Lower leg skin (tissue), 4 donors: ENCODE measurements at places on chromosomes 6 and 20. TPM values are rescaled to one million over a fixed set of nuclear protein-coding genes. Genes with fewer than 3 reads are reported as not detected.

DNA sequence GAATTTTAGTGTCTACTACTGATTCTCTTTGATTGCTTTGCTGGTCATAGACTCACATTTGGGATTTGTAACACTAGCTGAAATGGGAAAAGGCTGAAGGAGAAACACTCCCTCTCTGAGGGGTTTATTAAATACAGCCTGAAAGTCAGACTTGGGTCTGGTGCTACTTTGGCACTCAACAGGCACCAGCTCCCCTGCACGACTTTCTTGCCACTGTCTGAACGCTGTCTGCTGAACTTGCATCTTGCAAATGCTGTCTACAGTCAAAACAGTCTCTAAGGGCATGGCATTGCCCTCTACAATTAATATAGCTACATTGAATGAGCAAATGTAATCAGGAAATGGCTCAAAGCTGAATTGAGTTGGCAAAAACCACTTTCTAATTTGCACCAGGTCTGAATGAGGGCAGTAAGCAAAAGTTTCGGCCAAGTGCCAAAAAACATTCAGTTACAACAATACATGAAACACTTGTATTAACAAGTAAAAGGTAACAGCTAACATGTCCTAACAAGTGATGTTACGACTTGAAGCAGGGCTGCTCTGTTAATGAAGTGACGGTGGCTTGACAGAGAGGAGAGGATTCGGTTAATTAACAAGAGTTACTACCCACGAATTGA lies 119.5 kb downstream of the FOXC1 start:
- DNase-seq, result no peak

- no peak for DNase-seq
These were observed 56.6 kb downstream of the NPEPL1 start for GRCh38 chr20:58749098-58749769.

GRCh38 chr6:35139924-35140638 lies 1.1 kb downstream of the TCP11 start:
- no peak for DNase-seq

DNA sequence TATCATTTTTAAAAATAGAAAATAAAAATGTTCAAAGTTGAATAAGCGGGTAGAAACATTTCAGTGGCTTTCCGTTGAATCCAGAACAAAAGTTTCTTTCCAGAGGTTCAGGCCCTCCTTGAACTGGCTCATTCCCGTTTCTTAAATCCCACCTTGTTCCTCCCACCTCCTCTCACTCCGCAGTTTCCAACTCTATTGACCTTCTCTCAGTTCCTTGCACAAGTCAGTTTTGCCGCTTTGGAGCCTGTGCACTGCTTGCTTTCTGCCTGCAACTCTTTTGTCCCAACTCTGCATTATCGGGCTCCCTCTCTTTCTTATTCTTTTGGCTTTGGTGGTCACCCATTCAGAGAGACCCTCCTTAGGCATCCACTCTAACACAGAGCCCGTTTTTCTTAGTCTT lies 99.9 kb upstream of the EDN1 start:
- no peak for DNase-seq

DNA sequence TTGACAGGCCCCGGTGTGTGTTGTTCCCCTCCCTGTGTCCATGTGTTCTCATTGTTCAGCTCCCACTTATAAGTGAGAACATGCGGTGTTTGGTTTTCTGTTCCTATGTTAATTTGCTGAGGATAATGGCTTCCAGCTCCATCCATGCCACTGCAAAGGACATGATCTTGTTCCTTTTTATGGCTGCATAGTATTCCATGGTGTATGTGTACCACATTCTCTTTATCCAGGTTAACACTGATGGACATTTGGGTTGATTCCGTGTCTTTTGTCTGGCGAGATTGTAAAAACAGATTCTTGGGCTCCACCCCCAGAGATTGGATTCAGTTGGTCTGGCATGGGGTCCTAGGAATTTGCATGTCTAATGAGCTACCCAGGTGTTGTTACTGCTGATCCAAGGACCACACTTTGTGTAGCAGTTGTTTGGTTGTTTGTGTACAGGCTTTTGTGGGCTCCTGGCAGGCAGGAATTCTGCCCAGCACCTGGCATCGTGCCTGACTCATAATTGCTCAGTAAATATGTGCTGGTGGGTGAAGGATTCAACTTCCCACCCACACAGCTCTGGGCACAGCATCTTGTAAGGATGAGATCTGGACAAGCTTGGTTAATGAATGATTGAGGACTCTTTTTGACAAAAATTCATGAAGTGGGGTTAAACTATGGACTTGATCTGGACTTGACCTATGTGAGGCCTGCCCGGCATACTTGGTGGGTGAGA lies 5.2 kb downstream of the TOX2 start:
- no peak for DNase-seq

RBBP8NL gene
- total RNA-seq, result 8.2 TPM
